ENCODE measurements at places on chromosomes 1 and 21.
A peak's percentile ranks its signal among the peaks of the same experiment; 100 is the strongest.

- DNase-seq, result no peak
Observed at GRCh38 chr1:48715921-48716320, 60.8 kb downstream of the BEND5 start.

GRCh38 chr21:26227130-26227529 lies 56.6 kb upstream of the APP start:
- no peak for DNase-seq

- DNase-seq, result peak; percentile 13
Observed at GRCh38 chr21:32413015-32413504, 554 bp downstream of the EVA1C start.

GRCh38 chr1:191641420-191642260 lies 516.6 kb upstream of the RGS18 start:
- DNase-seq, result no peak

GRCh38 chr1:20854529-20854928 lies 67.4 kb upstream of the HP1BP3 start:
- DNase-seq, result no peak

DNA sequence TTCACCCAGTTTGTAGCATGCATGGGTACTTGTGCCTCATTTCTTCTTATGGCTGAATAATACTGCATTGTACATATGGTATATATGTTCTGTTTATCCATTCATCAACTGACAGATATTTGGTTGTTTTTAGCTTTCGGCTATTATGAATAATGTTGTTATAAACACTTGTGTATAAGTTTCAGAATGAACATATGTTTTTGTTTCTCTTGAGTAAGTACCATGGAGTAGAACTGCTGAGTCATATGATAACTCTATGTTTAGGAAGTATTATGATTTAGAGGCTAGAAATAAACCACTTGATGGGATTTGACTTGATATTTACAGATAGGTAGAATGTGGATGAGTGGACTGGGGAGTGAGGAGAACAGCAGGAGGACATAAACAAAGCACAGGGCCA lies 48.6 kb downstream of the WNT2B start:
- DNase-seq, result no peak

- no peak for DNase-seq
Observed at GRCh38 chr1:16172964-16173446, 17.1 kb upstream of the EPHA2 start.

DNA sequence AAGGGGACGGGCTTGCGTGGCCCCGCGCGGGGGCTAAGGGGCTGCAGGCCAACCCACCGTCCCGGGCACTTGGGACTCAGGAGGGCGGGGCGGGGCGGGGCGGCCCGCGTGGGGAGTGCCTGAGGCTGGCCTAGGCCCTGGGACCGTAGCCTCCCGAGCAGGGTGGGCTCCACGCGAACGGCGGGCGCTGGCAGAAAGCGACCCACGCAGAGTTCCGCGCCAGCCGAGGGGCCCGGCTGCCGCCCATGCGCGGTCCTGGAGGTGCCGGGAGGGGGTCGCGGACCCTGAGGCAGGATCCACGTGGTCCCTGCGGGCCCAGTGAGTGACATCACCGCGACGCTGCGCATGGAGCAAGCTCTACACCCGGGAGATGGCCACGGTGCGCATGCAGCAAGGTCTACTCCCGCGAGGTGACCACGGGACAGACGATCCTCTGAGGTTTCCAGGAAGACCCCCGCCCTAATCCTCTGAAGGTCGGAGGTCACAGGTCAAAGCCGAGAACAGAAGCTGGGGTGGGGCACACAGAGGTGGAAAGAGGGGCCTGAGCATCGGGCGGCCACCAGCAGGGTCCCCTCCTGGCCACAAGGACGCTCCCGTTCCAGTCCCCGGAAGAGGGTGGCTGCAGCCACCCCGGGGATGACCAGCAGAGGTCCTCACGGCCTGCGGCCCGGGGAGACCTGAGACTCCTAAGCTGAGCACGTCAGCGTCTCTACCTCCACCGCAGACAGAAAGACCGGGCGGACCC lies 13.5 kb upstream of the SLC19A1 start:
- no peak for DNase-seq

DNA sequence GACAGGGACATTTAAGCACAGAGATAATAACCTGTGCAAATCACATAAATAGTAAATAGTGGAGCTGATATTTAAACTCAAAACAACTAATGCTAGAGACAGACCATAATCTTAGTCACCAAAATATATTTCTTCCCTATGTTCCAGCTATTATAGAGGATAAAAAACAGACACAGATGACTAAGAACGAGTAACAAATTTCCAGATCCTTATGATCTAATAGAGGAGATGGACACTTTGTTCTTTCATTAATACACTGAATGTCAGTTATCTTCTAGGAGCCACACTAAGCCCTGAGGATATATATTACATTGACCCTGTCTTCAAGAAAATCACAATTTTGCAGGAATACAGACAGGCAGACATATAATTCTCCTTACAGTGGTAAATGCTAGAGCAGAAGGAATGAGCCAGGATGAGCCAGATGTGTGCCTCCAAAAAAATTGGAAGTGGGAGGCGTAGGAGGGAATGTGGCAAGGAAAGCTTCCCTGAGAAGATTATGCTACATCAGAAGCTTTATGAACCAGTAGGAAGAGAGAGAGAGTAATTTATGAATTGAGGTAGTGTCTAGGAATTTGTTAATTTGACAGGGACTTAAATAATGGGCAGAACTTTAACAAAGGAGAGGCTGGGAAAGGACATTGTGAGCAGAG lies 395.4 kb upstream of the BEND5 start:
- no peak for DNase-seq

DNA sequence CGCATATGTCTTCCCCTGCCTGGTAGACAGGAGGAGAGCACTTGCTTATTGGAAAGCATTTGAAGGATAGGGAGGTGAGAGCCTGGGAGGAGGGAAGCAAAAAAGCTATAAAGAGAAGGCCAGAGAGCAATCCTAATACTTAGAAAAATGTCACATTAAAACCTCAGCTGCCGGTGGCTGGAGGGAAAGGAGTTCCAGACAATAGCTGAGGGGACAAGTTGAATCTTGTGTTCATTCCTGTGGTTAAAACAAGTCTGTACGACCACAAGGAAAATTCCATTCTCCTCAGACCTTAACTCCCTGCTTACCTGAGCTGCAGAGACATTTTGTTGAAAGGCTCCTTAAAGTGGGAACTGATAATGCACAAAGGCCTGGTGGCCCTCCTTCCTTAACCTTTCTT lies 218.8 kb upstream of the CAMK1G start:
- no peak for DNase-seq

- DNase-seq, result no peak
Observed at GRCh38 chr1:237416924-237417655, 375.1 kb downstream of the RYR2 start.

DNA sequence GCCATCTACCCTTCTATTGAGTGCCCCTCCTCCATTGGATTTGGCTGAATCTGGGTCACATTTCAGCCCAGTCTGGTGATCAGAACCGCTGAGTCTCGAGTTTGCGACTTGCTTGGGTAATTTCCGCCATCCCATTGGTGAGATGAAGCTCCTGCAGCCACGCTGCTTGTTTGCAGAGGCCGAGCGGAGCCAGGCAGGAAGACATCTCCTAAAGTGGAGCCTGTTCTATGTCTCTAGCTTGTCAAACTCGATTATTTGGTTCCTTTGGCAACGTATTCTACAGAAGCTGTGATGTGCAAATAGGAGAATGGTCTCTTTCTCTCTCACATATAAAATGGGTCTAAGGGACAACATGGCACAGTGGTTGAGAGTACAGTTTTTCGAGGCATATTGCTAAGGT lies 206.8 kb upstream of the PLXNA2 start:
- no peak for DNase-seq

DNA sequence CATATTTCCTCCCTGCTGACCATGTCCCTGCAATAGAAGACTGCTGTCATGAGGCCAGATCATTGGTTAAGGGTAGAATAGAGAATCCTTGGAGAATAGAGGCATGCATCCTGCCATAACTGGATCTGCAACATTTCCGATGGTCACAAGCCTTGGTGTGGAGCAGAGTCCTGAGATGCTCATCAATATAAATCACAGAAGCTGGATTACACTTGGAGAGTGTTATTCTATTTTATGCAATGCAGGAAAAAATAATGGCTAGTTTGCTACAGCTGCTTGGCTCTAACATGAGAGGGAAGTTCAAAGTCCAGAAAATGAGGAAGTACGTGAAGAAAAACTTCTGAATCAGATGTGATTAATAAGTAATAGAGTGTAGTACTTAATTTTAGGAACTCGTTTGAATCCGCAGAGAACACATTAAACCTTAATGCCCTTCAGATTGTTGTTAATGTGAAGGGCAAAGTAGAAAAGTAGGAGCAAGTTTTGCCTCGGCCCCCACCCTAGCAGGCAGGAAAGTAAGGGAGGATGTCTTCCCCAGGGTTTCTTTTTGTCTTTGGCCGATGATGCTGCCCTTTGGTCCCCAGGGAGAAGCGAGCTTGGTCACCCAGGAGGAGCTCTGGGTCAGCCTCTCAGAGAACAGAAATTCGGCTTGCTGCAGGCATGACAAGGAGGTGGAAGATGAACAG lies 59.5 kb downstream of the KCNK1 start:
- DNase-seq, result no peak

- no peak for DNase-seq
Observed at GRCh38 chr1:33089457-33089856, 8.5 kb downstream of the AZIN2 start.

- no peak for DNase-seq
Observed at GRCh38 chr1:232629250-232630046, 485 bp downstream of the SIPA1L2 start.

DNA sequence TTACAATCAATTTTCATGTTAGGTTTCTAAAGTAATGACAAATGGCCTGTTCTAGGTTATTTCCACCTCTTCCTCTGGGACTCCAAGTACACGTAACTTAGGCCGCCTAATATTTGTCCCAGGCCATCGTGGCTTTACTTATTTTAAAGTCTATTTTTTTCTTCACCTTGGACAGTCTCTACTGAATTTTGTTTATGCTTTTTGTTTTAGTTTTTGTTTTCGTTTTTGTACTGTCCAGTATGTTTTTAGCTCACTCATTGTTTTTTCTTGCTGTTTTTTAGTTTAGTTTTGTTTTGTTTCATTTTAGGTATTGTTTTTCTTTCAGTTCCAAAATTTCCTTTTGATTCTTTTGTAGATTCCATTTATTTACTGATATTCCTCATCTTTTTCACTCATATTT lies 187.7 kb upstream of the RNPC3 start:
- DNase-seq, result no peak
